Stimulated activated CD4-positive, alpha-beta T cell treated with anti-CD3 and anti-CD28 coated beads, Interleukin-2, amount 100 ng/mL, for 4 hours (primary cell): ENCODE measurements at places on chromosomes 3 and 15.

DNA sequence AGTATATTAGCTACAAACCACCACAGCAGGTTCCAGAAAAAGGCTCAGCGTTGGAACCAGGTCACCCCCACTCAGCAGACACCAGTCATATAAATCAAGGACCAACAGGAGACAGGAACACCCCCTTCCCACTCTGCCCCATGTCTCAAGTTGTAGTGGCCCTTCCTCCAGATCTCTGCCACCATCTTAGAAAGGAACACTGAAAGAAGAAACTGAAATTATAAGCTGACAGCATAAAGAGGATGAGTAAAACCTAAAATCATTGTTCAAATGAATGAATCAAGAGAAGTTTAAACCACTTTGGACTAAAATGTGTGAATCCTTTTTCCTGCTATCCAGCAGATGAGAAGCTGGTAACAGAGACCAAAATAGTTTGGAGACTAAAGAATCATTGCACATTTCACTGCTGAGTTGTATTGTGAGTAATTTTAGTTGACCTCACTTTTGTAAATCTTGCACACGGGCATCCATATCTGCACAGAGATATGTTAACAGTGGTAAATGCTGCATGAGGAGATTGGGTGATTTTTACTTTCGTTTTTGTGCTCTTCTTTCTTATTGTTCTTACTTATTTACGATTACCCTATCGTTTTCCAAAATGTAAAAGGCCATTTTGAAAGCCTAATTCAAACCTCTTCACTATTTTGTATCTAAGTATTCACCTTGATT, 19.8 kb downstream of the CCR3 start:
- DNase-seq = no peak

GRCh38 chr15:78140292-78140691, 8.9 kb upstream of the IDH3A start:
- DNase-seq = no peak

GRCh38 chr3:61822588-61822987, 261.2 kb downstream of the PTPRG start:
- DNase-seq = no peak

- no peak for DNase-seq
Observed at GRCh38 chr15:70538278-70538677, 225.1 kb downstream of the UACA start.

- no peak for DNase-seq
Observed at GRCh38 chr15:70147178-70147760, 49.6 kb upstream of the TLE3 start.

- DNase-seq = no peak
Observed at GRCh38 chr3:154522036-154522602, 92.1 kb upstream of the GPR149 start.

GRCh38 chr15:31752065-31752762, 278.1 kb upstream of the CHRNA7 start:
- no peak for DNase-seq

DNA sequence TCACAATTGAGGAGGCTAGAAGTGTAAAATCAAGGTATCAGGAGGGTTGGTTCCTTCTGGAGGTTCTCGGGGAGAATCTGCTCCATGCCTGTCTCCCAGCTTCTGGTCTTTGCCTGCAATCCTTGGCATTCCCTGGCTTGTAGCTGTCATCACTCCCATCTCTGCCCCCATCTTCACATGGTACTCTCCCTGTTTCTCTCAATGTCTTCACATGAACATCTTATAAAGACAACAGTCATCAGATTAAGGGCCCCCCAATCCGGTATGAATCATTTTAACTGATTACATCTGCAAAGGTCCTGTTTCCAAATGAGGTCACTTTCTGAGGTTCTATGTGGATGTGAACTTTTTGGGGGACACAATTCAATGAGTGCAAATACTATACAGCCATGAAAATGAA, 113.0 kb upstream of the GALNT15 start:
- DNase-seq = no peak

DNA sequence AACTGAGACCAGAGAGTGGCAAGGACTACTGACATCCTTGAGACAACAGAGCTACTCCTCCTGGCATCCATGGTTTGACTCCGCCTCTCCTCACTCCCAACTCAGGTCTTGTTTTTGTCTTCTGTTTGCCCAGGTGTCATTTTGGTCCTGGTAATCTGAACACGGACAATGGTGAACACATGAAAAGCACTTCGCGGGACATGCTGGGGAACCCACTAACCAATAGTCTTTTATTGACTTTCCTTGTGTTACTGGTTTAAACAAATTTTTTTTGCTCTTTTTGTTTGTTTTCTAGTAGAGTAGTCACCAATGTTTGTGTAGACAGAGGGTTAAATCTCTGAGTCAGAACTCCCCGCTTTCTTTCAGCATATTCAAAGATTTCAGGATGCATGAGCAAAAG, 38.4 kb downstream of the LARP6 start:
- no peak for DNase-seq

GRCh38 chr15:38093931-38094330, 158.7 kb upstream of the SPRED1 start:
- DNase-seq = no peak

DNA sequence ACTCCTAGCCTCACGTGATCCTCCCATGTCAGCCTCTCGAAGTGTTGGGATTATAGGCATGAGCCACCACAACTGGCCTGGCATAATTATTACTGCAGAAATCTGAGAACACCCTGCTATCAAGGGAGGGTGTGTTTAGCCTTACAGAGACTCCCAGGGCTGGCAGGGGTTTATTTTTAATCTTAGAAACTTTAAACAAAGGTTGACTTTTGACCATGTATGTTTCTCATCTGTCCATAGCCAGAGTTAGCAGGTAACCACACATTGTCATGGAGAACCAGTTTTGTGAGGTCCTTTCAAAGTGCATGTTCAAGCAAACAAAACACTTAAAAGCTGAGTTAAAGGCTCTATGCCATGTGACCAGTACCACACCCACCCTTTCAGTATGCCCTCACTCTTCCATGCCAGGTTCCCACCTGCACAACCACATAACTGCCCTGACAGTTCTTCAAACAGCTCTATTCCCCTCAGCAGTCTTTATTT, 11.1 kb downstream of the SIAH2 start:
- no peak for DNase-seq

- no peak for DNase-seq
Observed at GRCh38 chr3:185846037-185846436, 21.2 kb upstream of the IGF2BP2 start.

DNA sequence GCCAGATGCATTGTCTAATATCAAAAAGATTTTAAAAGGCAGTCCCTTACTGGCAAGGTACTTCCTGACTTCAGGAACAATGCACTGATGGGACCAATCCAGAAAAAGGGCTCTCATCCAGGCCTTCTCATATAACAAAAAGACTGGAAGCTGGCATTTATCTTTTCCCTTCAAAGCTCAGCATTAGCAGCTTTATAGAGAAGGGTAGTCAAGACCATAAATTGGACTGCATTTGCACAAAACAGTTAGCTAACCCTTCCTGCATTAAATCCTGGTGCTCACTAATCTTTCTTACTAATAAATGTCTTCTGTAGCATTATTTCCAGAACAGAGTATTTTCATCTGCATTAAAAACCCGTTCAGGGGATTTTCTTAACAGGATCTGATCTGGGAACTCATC, 46.0 kb upstream of the NEK10 start:
- DNase-seq = no peak

GRCh38 chr3:42635111-42635510, 18.4 kb upstream of the ZBTB47 start:
- DNase-seq = no peak

DNA sequence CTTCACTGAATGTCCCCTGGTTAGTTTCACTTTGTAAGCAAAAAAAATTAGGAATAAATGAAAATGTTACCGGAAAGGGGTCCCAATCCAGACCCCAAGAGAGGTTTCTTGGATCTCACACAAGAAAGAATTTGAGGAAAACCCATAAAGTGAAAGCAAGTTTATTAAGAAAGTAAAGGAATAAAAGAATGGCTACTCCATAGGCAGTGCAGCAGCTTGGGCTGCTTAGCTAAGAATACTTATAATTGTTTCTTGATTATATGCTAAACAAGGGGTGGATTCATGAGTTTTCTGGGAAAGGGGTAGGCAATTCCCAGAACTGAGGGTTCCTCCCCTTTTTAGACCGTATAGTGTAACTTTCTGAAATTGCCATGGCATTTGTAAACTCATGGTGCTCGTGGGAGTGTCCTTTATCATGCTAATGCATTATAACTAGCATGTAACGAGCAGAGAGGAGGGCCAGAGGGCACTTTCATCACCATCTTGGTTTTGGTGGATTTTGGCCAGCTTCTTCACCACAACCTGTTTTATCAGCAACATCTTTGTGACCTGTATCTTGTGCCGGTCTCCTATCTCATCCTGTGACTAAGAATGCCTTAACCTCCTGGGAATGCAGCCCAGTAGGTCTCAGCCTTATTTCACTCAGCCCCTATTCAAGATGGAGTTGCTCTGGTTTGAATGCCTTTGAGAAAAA, 41.0 kb upstream of the CMSS1 start:
- no peak for DNase-seq

GRCh38 chr3:53764026-53764775, 82.0 kb downstream of the CHDH start:
- no peak for DNase-seq
